Left hindlimb (tissue), 1 donor: ENCODE measurements at places on chromosomes 7 and 10.

DNA sequence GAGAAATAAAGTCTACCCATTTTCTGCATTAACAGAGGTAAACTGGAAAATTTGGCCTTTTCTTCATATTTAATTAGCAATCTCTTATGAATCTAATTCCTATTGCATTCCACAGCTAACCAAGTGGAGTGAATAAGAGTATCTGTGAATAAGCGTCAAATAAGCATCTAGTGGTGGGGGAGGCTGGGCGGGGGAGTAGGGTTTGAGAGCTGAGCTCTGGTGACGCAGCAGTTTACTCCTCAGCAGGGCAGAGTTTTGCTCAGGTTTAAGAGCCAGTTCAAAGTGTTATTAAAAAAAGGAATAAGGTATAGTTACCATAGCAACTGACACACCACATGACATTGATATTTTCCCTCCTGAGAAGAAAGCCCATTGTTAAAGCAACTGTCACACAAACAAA, 1346.8 kb upstream of the CELF2 start:
- DNase-seq: no peak

DNA sequence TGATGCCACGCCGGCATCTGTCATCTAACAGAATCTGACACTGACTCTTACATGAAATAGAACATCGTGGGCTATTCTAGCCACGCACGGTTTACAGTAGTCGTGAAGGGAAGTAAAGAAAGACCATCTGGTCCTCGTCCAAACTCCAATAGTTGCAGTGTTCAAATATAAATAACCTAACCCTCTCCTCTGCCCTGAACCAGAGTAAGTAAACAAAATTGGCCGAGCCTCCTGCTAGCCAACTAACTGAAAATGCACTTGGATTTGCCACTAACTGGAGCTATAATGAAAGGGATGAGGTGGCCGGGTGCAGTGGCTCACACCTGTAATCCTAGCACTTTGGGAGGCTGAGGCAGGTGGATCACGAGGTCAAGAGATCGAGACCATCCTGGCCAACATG, 29.5 kb upstream of the ZC3HAV1L start:
- DNase-seq: no peak

DNA sequence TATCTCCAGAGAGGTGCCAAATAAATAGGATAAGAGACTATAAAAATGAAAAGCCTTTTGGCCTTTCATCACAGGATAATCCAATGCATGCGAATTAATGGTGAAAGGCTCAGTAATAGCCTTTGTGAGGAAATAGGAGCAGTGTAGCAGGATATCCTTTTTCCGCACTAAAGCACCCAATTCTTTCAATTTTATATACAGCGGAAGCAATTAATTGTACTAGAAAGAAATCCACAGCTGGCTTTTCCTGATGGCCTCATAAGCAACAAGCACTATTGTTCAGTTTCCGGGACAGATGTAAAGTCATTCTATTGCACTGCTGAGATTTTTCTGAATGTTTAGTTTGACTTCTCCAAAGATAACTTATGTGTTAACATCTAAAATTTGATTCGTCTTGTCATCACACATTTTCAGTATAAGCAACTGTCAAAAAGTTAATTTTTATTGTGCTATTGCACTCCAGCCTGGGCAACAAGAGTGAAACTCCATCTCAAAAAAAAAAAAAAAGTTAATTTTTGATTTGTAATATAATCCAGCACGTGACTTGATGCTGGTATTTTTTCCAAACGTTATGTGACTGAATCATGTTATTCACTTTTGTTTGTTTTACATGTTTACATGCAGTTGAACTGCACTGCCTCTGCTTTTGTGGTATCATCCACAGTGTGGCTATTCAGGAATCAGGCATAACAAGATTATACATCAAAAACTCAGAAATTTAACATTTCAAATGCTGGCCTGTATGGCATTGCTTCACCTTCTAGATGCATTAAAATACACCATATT, 8.4 kb upstream of the BMPR1A start:
- DNase-seq: no peak

DNA sequence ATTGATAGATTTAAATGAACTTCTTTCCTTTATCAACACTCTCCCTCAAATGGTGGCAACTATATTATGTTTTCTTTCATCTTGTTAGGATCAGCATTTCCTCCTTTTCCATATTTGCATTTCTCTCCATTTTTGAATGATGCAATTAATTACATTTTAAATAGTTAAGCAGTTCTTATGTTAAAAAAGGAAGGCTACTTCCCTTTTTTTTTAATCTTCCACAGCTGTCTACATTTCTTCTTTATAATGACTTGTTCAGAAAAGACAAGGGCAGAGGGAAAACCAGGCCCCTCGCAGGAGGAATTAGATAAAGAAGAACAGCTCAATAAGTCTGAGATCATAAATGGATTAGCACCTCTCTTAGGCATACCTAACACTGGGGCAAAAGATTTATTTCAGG, 208.9 kb downstream of the ARL4A start:
- DNase-seq: no peak

GRCh38 chr10:108783897-108784296, 1139.4 kb downstream of the XPNPEP1 start:
- DNase-seq: no peak

DNA sequence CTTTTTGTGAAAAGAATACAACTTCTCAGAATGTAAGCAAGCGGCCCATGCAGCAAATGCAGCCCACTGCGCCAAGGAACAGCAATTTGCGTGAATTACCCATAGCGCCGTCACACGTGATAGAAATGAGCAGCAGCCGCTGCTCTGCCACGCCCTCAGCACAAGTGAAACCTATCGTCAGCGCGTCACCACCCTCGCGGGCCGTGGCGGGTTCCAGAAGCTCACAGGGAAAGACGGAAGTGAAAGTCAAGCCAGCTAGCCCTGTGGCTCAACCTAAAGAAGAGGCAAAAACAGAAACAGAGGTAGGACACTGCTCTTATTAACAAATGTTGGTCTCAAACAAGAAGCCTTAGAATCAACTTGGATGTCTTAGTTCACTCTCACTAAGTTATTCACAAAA, 70.5 kb downstream of the SHH start:
- no peak for DNase-seq

DNA sequence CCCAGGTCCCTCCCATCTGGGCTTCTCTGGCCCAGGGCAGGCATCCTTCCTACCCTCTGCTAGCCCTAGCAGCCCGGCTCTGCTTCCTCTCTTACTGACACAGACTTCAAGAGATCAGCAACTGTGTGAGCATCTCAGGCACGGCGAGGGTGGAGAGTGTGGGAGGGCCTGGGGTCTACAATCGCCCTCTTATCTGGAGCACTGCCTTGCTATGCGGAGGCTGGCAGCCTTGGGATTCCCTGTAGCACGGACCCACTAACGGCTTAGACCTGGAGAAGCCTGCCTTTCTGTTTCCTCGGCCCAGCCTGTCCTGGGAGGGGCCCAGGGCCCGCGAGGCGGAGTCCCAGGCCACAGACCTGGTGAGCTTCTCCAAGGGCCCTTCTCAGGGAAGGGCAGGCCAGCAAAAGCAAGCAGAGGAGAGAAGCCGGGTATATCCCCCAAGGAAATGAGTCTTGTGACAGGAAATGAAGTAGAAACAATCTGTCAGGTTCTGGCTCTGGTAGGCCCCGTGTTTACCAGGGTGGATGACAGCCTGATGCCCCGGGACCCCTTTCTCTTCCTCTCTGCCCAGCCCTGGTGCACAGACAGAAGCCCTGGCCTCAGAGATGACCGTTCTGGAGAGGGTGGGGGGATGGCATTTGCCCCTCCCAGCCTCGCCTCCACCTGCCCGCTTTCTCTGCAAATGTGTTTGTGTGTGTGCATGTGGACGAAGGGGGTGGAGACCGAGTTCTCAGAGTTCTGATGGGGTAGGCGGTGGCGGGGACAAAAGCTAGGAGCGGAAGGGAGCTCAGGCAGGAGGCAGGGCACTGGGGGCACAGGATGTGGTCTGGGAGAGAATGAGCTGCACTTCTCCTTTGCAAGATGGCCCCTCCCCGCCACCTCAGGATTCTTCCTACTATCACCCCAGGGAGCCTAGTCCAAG, 2.5 kb downstream of the LRCH4 start:
- DNase-seq: no peak

DNA sequence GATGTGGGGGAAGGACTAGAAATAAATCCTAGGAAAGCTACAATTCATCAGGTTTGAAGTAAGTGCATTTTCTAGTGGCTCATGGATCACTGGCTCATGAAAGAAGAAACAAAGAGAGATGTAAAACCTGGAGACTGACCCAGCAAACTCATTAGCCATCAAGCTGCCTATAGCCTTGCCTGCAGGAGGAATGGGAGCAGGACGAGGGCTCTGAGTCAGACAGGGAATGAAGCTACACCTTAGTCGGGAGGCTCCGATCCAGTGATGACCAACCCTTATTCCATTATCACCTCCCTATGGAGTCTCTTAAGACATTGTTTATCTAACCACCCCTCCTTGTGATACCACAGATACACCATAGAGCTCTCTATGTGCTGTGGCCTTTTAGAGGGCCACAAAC, 112.5 kb upstream of the WDR11 start:
- no peak for DNase-seq

- DNase-seq: no peak
Measured at GRCh38 chr10:95360122-95360714, 69.4 kb upstream of the PDLIM1 start.

DNA sequence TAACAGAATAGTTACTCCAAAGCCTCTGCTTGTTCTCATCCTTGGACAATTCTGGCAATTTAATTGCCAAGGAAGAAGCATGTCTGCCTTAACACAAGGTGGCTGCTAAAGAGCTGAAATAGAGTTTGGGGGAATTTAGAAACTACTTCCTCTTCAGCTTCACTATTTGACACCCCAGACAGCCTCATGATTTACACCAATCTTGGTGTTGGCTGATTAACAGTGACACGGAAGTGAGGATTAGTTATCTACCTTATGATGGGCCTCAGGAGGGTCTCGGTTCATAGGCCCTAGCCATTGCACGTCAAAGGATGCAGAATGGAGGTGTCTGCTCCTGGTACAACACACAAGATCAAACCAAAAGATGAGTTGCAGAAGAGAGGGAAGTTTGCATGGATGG, 102.4 kb downstream of the RELN start:
- no peak for DNase-seq

DNA sequence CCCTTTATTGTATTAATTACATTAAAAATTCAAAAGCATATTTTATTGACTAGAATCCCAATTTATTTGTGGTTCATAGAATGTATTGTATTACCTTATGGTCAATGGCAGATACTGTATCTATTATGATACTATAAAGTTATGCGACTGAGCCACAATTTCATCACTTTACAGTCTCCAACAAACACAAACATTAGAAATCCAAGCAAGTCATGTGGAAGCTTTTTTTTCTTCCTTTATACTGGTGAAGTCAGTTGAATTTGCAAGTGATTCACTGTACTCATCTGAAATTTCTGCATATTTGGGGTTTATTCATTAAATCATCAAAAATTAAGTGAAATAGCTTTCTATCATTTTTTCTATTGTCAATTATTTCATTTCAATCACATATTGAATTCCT, 54.3 kb downstream of the BMPER start:
- DNase-seq: no peak

DNA sequence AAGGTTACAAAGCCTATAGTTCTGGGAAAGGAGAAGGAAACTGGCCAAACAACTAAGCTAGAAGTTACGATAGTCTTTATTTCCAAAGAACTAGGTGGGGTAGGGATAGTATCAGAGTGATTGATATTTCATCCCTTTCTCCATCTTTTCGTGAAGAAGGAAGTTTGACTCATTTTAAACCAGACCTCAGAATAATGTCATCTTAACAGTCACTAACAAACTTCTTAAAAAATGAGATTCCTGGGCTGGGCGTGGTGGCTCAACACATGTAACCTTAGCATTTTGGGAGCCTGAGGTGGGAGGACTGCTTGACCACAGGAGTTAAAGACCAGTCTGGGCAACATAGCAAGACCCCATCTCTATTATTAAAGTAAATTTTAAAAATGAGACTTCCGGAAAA, 69.4 kb downstream of the ARL4A start:
- no peak for DNase-seq

DNA sequence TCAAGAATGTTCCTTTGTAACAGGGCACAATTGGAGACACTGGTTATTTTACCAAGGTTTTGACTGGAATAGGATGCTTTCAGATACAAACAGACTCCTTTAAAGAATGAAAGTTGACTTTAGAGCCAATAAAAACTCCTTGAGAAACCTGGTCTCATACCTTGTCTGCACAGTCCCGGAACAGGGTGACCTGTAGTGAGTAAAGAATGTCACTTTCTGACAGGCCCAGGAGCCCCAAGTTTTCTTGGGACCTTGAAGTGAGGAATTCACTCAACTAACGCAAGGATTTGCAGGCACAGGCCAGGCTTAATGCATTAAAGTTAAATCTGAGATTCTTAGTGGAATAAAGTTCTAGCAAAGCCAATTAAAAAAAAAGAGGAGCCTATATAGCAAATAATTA, 11.5 kb upstream of the GARS1 start:
- DNase-seq: no peak

DNA sequence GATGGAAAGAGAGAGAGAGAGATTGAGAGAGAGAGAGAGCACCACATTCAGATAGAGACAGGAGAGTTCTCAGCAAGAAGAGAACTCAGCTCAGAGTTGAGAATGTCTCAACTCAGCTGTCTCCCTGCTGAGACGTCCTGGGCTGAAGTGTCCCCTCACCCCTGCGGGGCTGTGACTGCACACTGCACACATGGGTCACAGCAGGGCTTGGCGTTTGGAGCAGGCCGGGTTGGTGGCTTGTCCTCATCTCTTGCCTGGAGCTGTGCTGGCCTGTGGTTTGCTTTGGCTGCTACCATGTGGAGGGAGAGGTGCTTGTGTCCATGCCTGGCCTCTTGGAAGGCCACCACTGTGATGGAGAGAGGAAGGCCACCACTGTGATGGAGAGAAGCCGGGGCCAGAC, 167.9 kb downstream of the RNF216 start:
- DNase-seq: no peak

- no peak for DNase-seq
Measured at GRCh38 chr10:77944519-77944918, 18.0 kb upstream of the DLG5 start.

GRCh38 chr7:115359955-115360354, 438.1 kb downstream of the MDFIC start:
- no peak for DNase-seq

- DNase-seq: no peak
Measured at GRCh38 chr10:95628786-95629185, 27.7 kb downstream of the ALDH18A1 start.

DNA sequence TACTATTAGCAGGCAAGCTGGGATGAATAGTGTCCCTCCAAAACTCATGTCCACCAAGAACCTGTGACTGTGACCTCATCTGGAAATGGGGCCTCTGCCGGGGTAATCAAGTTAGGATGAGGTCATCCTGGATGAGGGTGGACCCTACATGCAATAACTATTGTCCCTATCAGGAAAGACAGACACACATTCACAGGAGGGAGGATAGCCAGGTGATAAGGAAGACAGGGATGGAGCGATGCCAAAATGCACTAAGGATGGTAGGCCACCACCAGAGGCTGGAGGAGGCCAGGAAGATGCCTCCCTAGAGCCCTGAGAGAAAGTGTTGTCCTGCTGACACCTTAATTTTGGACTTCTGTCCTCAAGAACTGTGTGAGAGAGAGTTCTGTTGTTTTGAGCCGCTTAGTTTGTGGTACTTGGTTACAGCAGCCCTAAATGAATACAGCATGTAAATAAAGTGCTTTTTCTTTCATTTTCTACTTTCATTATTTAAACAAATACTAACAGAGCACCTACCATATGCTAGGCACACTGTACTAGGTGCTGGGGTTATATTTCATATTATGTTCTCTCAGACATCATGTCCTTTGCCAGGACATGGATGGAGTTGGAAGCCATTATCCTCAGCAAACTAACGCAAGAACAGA, 111.9 kb downstream of the USP6NL start:
- DNase-seq: no peak
